Activated CD4-positive, alpha-beta T cell treated with anti-CD3 and anti-CD28 coated beads for 36 hours (primary cell): ENCODE measurements at places on chromosomes 1 and 21. TPM values are rescaled to one million over a fixed set of nuclear protein-coding genes. Genes with fewer than 3 reads are reported as not detected.

GRCh38 chr1:206679738-206680211 lies 4.9 kb upstream of the MAPKAPK2 start:
- DNase-seq = peak; percentile 44

Gene C1orf210
- total RNA-seq = not detected

Gene CDK11B
- total RNA-seq = 38.8 TPM

GRCh38 chr1:54919367-54920359 lies 32.7 kb upstream of the DHCR24 start:
- no peak for DNase-seq

Gene AK2
- total RNA-seq = 464 TPM

DNA sequence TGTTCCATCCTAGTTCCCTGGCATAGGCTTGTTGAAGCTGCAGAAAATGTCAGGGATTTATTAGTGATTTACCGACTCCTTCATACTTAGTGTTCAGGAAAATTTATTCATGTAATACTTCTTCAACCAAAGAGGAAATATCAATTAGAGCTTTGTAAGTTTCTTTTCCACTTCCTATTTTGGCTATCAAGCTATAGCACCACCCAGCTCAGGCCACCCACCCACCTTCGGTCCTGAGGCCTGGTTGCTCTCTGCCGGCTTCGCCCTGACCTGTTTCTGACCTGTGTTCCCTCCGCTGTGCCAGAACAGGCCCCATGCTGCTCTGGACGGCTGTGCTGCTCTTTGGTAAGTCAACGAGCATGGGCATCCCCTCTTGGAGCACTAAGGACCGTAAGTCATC lies at the start of gene FCRL6:
Gene FCRL6 (plus strand): TSS at position 250 of the 400 bp plus-strand sequence. CDS start 65 bp downstream, at position 315.
- no peak for DNase-seq

DNA sequence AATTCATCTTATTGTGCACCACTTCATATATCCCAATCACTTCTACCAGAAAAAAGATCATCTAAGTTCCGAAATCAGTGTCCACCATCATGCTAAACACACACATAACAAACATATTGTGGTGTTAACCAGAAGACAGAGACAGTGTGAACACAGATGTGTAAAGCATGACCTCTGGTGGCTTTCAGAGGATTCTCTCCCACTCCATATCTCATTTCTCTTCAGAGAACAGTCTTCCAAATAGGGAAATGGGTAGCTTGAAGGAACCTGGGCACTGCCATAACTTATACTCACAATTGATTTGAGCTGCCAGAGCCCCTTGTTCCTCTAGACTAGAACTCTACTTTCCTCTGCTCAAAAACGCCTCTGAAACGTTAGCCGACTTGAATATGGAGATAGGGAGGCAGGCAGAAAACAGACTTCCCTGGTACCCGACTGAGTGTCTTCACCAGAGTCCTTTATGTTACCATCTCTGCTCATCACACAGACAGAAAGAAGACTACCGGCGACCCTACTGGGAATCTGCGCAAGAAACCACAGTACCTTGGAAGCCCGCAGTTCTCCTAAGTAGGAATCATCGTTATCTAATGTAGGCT lies 1.8 kb upstream of the ELAPOR1 start:
- DNase-seq = no peak

DNA sequence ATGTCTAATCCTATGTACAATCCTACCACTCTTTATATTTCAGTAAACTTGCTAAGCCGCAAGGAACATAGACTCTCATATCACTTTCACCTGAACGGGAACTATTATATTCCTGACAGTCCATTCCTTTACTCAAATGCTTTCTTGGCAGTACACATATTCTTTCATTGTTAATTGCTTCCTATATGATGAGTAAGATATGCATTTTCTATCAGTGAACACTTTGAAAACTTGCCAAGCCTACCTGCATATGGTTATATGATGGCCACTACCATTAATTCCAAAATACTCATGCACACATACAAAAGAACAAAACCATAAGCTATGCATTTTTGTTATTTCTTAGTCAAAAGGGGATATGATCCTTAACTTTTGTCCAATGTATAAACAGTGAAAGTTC lies 341.5 kb downstream of the VAV3 start:
- no peak for DNase-seq

- no peak for DNase-seq
Measured at GRCh38 chr1:207938016-207938415, 27.1 kb upstream of the CD34 start.

Gene PEX14
- total RNA-seq = 25.1 TPM

DNA sequence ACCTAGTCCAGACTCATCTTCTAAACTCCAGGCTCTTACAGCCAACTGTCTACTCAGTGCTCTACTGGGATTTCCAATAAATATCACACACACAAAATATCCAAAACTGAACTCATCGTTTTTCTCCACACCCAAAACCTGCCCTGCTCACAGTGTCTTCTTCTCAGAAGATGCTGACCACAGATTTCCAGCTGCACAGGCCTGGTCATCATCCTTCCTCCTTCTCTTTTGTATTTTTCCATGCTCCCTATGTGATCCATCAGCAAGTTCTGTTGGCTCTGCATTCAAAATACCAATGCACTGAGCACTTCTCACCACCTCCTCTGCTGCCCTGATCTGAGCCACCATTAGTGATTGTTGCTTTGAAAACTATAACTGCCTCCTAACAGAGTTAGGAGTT lies 159.5 kb upstream of the KAZN start:
- DNase-seq = no peak

- no peak for DNase-seq
Measured at GRCh38 chr1:236287757-236288619, 6.2 kb upstream of the ERO1B start.

GRCh38 chr1:8589571-8589970 lies 227.9 kb downstream of the RERE start:
- DNase-seq = no peak

Gene FCRL5
- total RNA-seq = not detected

- no peak for DNase-seq
Measured at GRCh38 chr1:53678507-53678906, 60.5 kb downstream of the GLIS1 start.

GRCh38 chr1:225559326-225559725 lies 93.6 kb downstream of the ENAH start:
- DNase-seq = no peak

DNA sequence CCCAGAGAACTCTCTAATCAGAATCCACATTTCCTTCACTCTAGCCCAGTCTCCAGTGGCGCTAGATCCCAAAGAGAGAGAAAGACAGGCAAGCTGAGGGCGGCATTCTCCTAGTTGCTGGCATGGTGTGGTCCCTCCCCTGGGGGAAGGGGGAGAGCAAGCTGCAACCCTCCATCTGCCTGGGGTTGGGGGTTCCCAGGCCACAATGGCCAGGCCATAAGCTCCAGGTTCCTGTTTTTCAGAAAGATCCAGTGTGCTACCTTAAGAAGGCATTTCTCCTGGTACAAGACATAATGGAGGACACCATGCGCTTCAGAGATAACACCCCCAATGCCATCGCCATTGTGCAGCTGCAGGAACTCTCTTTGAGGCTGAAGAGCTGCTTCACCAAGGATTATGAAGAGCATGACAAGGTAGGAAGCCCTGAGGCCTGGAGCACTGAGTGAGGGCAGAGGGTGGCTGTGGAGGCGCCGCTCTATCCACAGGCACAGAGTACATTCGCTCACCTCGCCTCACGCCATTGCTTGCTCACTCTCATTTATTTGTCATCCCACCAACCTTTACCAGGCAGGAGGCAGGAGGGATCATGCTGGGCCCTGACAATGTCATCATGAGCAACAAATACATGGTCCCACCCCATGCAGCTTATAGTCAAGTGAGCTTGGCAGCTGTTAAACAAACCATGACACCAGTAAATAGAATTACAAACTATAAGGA lies 6.6 kb downstream of the CSF1 start:
- DNase-seq = no peak

DNA sequence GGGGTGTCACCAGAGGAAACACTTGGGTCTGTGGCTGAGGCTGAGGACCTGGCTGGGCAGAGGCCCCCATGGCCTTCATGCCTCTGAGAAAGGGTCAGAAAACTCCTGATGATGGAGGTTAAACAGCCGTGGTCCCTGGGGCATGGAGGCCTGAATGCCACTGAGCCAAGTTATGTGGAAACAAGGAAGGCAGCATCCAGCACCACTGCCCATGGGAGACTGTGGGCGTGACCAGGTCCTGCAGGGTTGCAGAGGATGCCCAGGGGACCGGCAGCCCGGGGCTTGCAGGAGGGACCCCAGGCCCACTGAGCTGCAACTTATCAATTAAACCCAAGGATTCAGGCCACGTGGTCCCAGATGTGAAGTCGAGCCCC lies 18.9 kb upstream of the COL6A2 start:
- no peak for DNase-seq

Gene DNAJC6
- total RNA-seq = 2.5 TPM

DNA sequence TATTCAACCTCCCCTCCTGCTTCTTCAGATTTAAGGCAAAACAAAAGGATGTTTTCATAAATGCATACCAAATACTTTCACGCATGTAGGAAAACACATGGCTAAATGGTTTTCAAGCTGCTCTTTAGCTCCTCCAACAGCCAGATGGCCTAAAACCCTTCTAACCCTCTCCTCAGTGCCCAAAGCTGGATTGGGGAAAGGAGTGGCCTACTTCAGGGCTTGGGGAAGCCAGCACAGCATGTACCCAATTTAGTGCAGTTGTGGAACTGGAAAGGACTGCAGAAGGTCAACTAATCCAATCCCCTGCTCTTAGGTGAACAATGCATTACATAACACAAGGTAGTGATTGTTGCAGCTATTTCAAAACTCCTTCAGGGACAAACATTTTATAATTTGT lies 9.3 kb downstream of the F5 start:
- DNase-seq = no peak

Gene MYOC
- total RNA-seq = not detected

DNA sequence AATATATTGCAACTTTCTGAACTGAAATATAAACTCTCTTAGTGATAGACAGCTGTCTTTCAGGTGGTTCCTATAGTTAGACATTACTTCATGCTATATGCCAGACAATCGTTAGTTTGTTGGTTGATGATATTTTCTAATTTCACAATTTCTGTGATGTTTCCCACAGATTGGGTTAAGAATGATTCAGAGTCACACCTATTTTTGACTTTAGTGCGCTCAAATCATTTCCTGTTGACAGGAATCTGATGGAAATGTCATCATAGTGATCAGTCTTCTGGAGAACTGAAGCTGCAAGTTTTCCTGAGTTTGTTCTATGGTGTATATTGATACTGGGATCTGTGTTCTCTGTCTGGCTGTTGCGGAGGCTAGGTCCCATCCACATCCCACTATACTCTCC lies 119.7 kb downstream of the C1orf21 start:
- DNase-seq = no peak

DNA sequence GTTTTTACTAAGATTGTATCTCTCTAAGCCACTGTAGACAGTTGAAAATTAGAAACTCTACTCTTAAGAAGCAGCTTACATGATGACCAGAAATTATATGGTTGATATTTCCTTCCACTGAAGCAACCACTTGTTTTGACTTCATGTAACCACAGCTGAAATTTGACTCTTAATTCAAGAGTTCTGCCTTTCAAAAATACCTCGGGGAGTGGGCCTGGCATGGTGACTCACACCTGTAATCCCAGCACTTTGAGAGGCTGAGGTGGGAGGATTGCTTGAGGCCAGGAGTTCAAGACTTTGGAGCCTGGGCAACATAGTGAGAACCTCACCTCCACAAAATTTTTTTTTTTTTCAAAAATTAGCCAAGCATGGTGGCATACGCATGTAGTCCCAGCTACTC lies 4.3 kb downstream of the AMPD1 start:
- DNase-seq = no peak

DNA sequence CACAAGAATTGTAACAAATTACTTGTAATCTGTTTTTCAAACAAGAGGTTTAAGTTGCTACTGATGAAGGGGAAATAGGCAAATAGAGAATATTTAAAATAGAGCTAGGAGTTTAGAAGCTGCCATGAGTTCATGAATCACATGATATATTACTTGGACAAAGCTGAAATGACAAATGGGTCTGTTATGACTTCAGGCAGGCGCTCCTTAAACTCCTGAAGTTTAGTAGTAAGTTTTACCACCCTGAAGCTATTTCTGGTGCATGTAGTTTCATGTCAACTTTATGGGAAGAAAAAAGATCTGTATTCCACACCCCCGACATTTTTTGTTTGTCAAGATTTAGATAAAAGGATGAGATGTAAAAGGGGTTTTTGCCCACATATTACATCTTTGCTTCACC lies 58.5 kb downstream of the PLA2G4A start:
- no peak for DNase-seq

Gene GCSAML
- total RNA-seq = not detected

GRCh38 chr1:235908742-235909520 lies 42.2 kb upstream of the LYST start:
- DNase-seq = no peak

Gene GIPC2
- 0.05 TPM for total RNA-seq

DNA sequence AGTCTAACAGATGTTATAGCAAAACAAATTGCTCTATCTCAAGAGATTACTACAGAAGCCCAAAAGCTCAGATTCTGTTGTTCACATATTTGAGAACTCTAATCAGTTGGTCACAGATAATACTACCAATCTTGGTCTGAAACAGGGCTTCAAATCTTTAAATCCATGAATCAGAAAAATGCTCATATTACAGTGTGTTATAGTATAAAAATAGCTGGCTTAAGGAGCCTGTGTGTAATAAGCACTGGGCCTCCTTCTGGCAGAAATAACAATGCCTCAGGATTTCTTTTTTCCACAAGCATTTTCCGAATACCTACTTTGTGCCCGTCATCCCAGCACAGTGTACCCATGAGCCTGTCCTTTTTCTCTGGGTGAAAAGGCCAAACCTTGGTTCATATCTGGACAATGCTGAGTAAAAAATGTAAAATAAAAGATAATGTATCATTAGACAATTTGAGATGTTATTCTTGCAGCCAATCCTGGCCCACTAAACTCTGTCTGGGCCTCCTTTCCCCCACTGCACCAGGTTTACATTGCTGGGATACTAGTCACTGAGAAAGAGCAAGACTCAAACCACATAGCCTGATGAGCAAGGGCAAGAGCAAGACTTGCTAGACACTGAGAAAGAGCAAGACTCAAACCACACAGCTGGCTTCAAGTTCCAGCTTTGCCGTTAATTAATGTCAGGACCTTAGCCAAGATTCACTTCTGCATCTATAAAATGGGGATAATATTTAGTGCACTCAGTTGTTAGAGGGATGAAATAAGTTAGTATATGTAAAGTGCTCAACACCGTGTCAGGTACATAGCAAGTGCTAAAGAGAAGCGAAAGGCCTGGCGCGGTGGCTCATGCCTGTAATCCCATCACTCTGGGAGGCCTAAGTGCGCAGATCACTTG lies 17.0 kb upstream of the ADAR start:
- no peak for DNase-seq

DNA sequence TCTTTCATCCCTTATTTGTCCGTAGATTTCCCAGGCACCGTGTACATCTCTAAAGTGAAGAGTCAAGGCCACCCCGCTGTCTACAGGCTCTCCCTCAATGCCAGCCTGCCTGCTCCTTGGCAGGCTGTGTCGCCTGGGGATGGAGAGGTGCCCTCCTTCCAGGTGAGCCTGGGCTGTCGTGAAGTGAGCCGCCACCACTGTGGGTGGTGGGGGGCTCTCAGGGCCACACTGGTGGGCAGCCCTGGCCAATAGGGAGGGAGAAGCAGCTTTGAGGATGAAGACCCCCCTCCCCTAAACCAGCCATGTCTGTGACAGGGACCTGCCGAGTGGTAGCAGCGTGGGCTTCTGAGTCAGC lies 46.2 kb downstream of the DISP3 start:
- DNase-seq = no peak

- DNase-seq = peak; percentile 55
Measured at GRCh38 chr1:23593556-23594148, 34.4 kb upstream of the ID3 start.

Gene SLC16A4
- 0.14 TPM for total RNA-seq
